GOT3 (cell line): ENCODE measurements at places on chromosomes 16 and 17.

DNA sequence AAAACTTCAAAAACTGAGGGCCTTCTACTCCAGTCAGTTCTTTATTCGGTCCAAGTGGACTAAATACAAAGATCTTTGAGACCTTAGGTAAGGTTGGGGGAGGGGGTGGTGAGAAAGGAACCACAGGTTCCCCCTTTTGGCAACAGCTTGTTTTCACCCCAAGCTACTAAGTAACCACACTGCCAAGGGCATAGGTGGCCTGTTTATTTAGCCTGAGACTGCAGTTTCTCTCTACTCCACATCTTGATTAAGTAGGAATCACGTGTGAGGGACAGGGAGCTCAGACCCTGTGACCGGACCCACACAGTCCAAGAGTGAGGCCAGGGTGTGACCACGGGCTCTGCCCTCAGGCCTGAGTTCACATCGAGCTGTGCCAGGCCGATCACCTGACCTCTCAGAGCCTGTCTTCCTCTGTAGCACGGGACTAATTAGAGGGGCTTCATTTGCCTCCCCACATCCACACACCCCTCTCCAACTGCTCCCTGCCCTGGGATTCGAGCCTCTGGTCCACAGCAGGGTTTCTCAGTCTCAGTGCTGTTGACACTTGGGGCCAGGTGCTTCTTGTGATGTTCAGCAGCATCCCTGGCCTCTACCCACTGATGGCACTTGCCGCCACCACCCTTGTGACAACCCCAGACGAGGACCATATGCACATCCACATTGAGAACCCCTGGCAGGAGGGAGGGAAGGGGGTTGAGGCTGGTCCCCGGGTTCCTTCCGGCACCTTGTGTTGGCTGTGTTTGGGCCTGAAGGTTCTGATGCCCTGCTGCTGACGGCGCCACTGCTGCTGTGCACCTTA, 17.8 kb downstream of the ST6GALNAC2 start:
- DNase-seq, result no peak

- no peak for DNase-seq
Observed at GRCh38 chr17:72294487-72294893, 173.7 kb downstream of the SOX9 start.

- DNase-seq, result no peak
Observed at GRCh38 chr17:72659811-72660210, 432.7 kb downstream of the SLC39A11 start.

- DNase-seq, result no peak
Observed at GRCh38 chr17:16936536-16937310, 35.2 kb downstream of the TNFRSF13B start.

DNA sequence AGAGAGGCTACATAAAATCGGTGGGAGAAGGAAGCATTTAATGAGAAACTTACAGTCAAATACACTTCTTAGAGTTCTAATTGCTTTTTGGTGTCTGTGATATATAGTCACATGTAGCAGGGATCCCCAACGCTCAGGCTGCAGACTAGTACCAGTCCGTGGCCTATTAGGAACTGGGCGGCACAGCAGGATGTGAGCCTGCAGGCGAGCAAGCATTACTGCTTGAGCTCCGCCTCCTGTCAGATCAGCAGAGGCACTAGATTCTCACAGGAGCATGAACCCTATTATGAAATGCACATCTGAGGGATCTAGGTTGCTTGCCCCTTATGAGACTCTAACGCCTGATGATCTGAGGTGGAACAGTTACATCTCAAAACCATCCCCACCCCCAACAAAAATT, 158.5 kb downstream of the TANC2 start:
- no peak for DNase-seq

DNA sequence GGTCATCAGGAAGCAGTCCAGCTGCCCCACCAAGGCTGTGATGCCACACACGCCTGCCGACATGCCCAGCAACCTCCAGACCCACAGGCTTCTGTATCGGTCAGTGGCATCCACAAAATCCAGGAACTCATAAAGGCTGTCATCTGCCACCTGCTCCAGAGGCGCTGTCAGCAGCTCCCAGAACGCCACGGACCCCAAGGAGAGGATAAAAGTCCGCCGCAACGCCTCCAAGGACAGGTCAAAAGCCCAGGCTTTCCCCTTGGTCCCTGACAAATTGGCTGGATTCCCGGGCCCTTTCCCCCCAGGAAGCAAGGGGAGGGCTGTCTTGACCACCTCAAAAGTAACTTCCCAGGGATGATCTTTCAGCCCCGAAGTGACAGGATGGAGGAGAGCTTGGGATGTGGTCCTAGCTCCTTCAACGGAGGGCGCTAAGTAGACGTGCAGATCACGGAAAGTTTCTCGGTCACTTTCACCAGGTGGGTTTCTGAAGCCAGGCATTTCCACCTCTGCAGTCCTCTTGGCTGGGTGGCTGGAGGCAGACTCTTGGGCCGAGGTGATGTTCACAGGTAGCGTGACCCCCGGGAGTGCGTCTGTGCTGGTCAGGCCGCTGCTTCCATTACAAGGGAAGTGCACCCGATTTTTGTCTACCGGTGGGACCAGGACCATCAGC, 854 bp downstream of the MFSD6L start:
- no peak for DNase-seq

DNA sequence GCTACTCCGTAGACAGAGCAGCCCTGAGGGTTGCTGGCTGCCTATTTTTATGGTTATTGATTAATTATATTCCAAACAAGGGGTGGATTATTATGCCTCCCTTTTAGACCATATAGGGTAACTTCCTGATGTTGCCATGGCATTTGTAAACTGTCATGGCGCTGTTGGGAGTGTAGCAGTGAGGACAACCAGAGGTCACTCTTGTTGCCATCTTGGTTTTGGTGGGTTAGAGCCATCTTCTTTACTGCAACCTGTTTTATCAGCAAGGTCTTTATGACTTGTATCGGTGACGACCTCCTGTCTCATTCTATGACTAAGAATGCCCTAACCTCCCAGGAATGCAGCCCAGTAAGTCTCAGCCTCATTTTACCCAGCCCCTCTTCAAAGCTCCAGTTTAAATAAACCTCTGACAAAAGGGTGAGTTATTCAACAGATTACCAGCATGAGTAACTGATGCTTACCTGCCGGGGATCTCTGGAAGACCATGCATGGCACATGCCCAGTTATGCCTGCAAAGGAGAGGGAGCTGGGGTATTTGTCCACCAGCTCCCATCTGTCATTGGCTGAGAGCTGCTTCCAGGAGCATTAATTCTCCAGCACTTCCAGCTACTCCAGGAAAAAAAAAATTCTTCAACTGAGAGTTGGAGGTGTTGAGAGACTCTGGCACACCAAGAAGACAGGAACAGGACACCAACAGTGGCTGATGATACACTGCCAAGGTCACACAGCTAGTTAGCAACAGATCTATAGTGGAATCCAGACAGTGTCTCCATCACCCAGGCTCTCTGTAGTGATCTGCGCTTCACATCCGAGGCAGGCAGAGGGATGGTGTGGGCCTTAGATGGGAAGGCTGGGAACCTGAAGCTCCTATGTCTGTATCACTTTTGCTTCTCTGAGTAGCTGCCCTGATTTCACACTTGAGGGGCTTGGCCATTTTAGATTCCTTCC, 36.6 kb upstream of the IL21R start:
- no peak for DNase-seq

GRCh38 chr17:61444831-61445230, 7.4 kb upstream of the TBX4 start:
- DNase-seq, result no peak

DNA sequence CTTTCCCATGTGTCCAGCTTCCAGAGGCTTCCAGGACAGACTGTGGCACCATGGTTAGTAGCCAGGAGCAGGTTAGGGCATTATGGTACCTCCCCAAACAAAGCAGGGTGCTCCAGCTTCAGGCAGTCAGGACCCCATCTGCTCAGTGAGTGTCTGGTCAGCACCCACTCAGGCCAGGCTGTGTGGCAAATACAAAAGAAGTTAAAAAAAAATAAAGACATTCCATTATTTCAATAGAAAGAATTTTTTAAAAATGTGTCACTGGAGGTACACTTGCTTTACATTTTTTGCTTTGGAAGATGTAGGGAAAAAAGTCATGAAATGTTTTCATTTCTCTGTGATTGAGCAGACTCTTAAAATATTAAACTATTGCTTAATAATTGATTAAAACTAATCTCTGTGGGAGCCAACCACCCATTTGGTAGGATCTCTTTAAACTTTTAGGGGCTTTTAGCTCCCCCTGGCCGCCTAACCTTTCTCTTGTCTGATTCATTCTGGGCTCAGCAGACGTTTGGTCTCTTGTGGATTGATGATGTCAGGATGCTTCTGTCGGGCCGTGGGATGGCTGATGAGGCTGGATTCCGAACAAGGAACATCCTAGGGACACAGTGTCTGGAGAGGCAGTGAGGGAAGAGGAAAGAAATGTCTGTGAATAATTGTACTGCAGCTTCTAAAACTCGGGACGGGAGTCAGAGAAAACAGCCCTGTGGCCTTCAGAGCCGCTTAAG, 28.4 kb upstream of the NPTX1 start:
- no peak for DNase-seq

DNA sequence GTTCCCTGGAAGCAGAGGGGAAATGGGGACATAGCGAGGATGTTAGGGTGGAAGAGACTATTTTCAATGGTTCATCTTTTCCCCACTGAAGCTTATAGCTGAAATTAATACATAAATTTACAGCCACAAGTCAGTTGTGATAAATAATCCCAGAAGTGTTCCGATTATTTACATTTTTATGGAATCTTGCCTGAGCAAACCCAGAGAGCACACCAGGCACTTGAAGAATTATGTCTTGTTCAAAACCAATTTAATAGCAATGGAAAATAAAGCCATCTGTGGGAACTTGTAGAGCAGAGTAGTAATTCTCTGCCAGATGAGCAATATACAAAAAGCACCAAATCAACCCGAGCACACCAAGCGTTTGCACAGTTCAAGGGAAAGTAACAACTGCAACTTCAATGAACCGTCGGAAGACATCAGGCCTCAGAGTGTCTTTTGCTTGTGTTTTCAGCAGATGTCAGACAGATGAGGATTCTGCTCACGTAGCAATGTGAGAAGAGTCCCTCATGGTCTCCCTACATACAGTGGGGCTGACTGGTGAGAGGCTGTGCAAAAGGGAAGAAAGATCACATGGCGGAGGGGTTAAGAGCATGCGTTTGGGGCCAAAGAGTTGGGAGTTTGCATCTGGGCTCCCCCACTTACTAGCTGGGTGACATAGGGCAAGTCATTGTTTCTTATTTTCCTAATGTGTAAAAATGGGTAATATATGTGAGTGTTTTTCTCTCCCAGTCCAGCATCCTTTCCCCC, 148.7 kb upstream of the HS3ST2 start:
- DNase-seq, result no peak

- DNase-seq, result peak; percentile 16
Observed at GRCh38 chr16:53913099-53913870, 209.3 kb downstream of the FTO start.

DNA sequence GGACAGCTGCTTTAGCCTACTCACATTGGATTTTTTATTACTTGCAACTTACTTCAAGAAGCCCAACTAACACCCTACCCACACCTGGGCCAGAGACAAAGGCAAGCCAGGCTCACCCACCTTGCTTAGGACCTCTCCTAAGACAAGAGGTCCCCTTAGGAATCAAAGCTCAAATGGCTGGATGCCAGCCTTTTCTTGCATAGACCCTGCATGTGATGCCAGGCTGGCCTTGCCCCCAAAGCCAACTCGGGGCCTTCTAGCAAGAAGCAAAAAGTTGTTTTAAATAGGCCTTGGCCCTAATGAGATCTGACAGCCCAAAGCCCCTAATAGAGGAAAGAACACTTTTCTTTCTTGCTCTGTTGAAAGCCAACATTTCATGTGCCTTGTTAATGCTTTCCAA, 20.7 kb downstream of the GPRC5B start:
- no peak for DNase-seq

- no peak for DNase-seq
Observed at GRCh38 chr17:17403899-17404576, 72.8 kb upstream of the MED9 start.

DNA sequence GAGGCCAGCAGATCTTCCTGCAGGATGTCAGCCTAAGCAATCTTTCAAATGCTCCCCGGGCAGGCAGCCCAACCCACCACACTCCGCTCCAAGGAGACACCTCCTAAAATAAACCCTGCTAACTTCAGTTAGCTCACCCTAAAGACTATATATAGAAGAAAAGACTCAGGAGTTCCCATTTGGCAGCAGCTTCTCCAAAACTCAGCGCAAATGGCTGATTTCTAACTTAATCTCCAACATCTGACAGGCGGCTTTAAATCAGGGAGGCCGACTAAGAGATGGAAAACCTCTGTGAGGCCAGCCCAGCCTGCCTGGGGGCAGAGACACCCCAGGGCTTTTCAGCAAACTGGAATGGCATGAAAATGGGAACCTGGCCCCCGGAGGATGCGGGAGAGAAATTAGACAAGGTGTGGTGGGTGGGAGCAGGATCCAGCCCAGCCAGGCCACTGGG, 91.6 kb downstream of the XYLT1 start:
- no peak for DNase-seq

- no peak for DNase-seq
Observed at GRCh38 chr16:8935989-8936388, 27.7 kb downstream of the USP7 start.

GRCh38 chr16:83895942-83896341, 3.0 kb upstream of the MLYCD start:
- no peak for DNase-seq

GRCh38 chr16:87878704-87879103, 9.4 kb upstream of the SLC7A5 start:
- no peak for DNase-seq

GRCh38 chr17:65532101-65532890, 29.2 kb downstream of the AXIN2 start:
- no peak for DNase-seq

DNA sequence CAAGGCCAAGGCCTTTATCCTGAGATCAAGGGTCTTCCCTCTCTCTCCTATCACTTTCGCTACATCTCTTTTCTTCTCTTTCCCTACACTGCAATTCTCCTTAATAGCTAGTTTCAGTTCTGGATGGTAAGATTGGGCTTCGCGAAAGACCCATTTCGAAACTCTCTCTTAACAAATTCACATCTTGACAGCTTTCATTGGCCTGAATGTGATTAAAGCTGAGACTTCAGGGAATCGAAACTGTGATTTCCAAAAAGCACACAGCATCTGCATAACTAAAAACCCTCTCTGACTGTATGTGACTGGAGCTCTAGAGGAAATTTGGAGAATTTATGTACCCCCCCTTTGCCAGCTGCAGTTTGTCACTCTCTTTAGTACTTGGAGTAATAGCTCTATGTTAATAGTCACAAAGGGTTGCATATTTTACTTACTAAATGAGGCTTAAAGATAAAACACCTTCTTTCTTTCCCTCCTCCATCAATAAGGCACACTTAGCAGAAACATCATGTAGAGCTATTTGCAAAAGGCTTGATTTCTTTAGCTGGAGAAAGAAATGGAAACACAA, 105.3 kb upstream of the FAM20A start:
- DNase-seq, result no peak

DNA sequence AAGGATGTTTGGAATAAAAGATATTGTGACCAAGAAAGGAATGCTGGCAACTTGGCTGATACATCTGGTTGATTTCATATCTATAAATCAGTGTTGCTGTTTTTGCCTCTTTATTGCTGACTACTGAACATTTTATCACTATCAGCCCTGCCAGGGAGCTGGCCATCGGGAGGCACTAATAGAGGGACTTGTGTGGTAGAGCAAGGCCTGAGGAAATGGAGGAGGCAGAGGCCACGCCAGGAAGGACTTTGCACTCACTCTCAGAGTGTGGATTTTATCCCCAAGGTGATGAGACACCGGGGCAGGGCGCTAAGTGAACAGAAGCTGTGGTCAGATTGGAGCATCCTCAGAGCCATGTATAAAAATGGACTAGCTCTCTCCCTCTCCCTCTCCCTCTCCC, 9.3 kb upstream of the CYB561 start:
- no peak for DNase-seq
